ENCODE measurements at places on chromosomes 1 and 21. TPM values are rescaled to one million over a fixed set of nuclear protein-coding genes. Genes with fewer than 3 reads are reported as not detected.

- peak overlapping the region; percentile 80 for H3K27ac ChIP-seq
- peaks cover 4% of the 10 kb centered on the region for H3K27me3 ChIP-seq
- no peak for DNase-seq
- H3K4me1 ChIP-seq: peaks cover 20% of the 10 kb centered on the region
- no peak overlapping the region for H3K4me3 ChIP-seq
- peaks cover 6% of the 10 kb centered on the region for H3K36me3 ChIP-seq
Observed at GRCh38 chr1:169138866-169139670, 32.6 kb downstream of the ATP1B1 start.

- H3K36me3 ChIP-seq: no peaks in the 10 kb centered on the region
- no peak for DNase-seq
- H3K27ac ChIP-seq: no peak overlapping the region
- H3K27me3 ChIP-seq: peaks cover 5% of the 10 kb centered on the region
Observed at GRCh38 chr1:14500912-14501311, 97.6 kb upstream of the KAZN start.

DNA sequence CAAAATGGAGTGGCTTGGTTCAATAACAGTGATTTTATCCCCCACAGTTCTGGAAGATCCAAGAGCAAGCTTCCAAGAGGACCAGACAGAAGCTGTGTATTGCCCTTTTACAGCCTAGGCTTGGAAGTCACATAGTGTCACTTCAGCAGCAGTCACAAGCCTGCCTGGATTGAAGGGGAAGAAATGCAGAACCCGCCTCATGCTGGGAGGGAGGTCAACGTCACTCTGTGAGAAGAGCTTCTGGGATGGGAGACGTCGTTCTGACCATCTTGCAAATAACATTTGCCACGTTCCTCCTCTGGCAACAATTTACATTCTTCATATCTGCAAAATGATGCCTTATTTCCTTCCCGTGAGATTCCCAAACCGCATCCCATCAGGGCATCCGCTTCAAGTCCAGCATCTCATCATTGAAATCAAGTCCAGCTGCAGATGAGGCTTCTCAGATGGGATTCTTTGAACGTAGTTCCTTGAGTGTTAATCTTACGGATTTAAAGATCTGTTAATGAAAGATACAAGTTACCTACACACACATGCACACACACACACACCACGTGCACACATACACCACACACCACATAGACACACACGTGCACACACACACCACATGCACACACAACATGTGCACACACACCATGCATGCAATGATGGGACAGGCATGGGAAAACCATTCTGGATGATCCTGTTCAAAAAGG is 23.9 kb upstream of the KIF1B start:
- no peaks in the 10 kb centered on the region for H3K4me1 ChIP-seq
- H3K36me3 ChIP-seq: no peaks in the 10 kb centered on the region

- peaks cover 12% of the 10 kb centered on the region for H3K27me3 ChIP-seq
- peak; percentile 24 for DNase-seq
- no peak overlapping the region for H3K4me3 ChIP-seq
- H3K4me1 ChIP-seq: peaks cover 7% of the 10 kb centered on the region
- no peaks in the 10 kb centered on the region for H3K36me3 ChIP-seq
Observed at GRCh38 chr1:182054698-182055326, 6.7 kb downstream of the ZNF648 start.

GRCh38 chr1:223338811-223339746 is 24.9 kb downstream of the SUSD4 start:
- no peaks in the 10 kb centered on the region for H3K27me3 ChIP-seq
- no peak overlapping the region for H3K27ac ChIP-seq
- no peaks in the 10 kb centered on the region for H3K4me1 ChIP-seq
- no peak overlapping the region for H3K4me3 ChIP-seq
- H3K36me3 ChIP-seq: no peaks in the 10 kb centered on the region

GRCh38 chr1:151072224-151072623 is 1.7 kb downstream of the GABPB2 start:
- peaks cover 17% of the 10 kb centered on the region for H3K4me1 ChIP-seq
- peaks cover 14% of the 10 kb centered on the region for H3K36me3 ChIP-seq
- peak overlapping the region; percentile 100 for H3K27ac ChIP-seq
- H3K4me3 ChIP-seq: peak overlapping the region; percentile 98
- H3K27me3 ChIP-seq: no peaks in the 10 kb centered on the region

- H3K27ac ChIP-seq: no peak overlapping the region
- no peak overlapping the region for H3K4me3 ChIP-seq
- no peaks in the 10 kb centered on the region for H3K36me3 ChIP-seq
- H3K4me1 ChIP-seq: peaks cover 9% of the 10 kb centered on the region
- peaks cover 15% of the 10 kb centered on the region for H3K27me3 ChIP-seq
Observed at GRCh38 chr1:211701733-211702132, 26.3 kb upstream of the NEK2 start.

DNA sequence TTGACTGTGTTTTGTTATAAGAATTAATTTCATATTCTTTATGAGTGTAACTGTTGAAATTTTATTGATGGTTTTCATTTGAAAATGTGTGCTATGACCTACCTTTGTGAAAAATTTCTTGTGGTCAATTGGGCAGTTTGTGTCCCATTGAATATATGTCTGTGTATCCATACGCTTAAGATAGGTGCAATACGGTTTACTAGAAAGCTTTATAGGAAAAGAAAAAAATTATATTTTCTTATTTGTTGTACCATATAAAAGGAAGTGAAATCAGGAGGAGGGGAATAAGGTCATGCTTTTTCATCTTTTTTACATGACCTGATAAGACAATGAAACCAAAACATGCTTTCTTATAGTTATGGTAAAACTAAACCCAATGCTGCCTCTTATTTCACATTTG is 807.7 kb downstream of the USP25 start:
- no peak for DNase-seq
- H3K27ac ChIP-seq: no peak overlapping the region
- H3K4me1 ChIP-seq: no peaks in the 10 kb centered on the region
- H3K4me3 ChIP-seq: no peak overlapping the region
- H3K27me3 ChIP-seq: no peaks in the 10 kb centered on the region

DNA sequence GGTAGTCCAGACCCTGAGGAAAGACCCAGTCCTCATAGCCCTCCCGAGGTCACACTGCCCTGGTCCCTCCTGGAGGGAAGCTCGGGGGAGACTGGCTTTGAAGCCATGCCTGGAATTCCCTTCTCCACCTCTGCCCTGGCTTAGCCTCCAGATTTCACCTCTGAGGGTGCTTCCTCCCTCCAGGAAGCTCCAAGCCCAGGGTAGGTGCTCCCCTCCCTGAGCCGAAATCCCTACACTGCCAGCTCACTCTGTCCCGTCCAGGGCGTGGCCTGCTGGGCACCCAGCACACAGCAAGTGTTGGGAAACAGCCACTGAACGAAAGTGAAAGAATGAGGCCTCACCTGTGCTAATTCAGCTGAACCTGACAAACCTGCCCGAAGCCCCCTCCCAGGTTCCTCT is 6.0 kb upstream of the TNFRSF25 start:
- H3K4me3 ChIP-seq: no peak overlapping the region
- H3K36me3 ChIP-seq: no peaks in the 10 kb centered on the region
- no peak for DNase-seq
- H3K27me3 ChIP-seq: no peaks in the 10 kb centered on the region
- no peaks in the 10 kb centered on the region for H3K4me1 ChIP-seq

- peaks cover 6% of the 10 kb centered on the region for H3K4me1 ChIP-seq
- no peak for DNase-seq
- peaks cover 3% of the 10 kb centered on the region for H3K27me3 ChIP-seq
- no peak overlapping the region for H3K27ac ChIP-seq
Observed at GRCh38 chr1:180930687-180931086, 18.0 kb downstream of the KIAA1614 start.

GRCh38 chr1:15709226-15709625 is 25.1 kb downstream of the PLEKHM2 start:
- DNase-seq: no peak
- no peak overlapping the region for H3K27ac ChIP-seq
- H3K27me3 ChIP-seq: no peaks in the 10 kb centered on the region
- peaks cover 7% of the 10 kb centered on the region for H3K4me1 ChIP-seq

GRCh38 chr1:47805018-47805417 is 192.2 kb downstream of the TRABD2B start:
- no peak overlapping the region for H3K27ac ChIP-seq
- DNase-seq: no peak

DNA sequence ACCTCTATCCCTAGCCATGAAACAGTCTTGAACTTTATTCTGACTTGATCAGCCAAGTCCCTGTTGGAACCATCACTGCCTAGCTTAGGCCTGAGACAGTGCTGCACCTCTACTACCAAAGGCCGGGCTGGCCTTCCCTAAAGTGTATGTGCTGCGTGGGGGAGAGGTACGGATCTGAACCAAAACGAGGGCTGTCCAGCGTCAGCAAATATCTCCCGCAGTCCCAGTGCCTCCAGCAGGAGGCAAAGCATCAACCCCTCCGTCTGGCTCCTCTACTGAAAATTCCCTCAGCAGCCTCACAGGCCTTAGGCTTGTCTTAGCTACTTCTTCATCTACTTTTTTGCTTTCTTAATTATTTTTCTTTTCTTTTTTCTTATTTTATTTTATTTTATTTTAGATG is 33.3 kb upstream of the KIF26B start:
- no peak for DNase-seq
- H3K36me3 ChIP-seq: no peaks in the 10 kb centered on the region
- no peak overlapping the region for H3K4me3 ChIP-seq
- H3K27me3 ChIP-seq: no peaks in the 10 kb centered on the region

DNA sequence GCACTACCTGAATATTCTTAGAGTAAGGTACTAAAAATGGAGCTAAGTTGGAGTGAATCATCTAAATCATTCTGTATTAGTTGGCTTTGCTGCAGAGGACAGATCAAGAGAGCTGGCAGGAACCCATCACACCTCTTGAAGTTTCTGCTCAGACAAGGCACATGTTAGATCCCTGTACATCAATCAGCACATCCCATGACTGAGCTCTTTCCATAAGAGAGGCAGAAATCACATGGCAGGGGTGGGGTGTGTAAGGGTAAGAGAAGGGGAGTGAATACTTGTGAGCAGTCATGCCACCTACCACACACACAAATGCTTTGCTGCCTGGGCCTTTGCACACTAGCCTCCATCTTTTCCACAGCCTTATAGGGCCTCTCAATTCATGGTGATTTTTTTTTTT is 214.4 kb downstream of the SLC35F3 start:
- peaks cover 8% of the 10 kb centered on the region for H3K4me1 ChIP-seq
- H3K4me3 ChIP-seq: no peak overlapping the region
- DNase-seq: no peak
- no peak overlapping the region for H3K27ac ChIP-seq

Gene ANGPTL1
- not detected for total RNA-seq

Gene SEMA4A
- 9.0 TPM for total RNA-seq

Gene GIPC2
- 0.05 TPM for total RNA-seq

Gene TAS1R1
- total RNA-seq: not detected

Gene SF3B4
- total RNA-seq: 125 TPM

Data from activated T-helper 1 cell treated with anti-CD3 and anti-CD28 coated beads, Interleukin-12 subunit alpha, Interleukin-12 subunit beta, Interleukin-2, Interleukin-4 antibody, amounts not matched to agents 30 ng/mL and 10 ng/mL and 1 ng/mL, durations not matched to agents 14 hours and 24 hours and 36 hours (primary cell).